ENCODE measurements at places on chromosomes 1 and 21. TPM values are rescaled to one million over a fixed set of nuclear protein-coding genes. Genes with fewer than 3 reads are reported as not detected.

SERPINC1 gene
- 0.27 TPM for total RNA-seq

- H3K4me3 ChIP-seq = no peak overlapping the region
- H3K27me3 ChIP-seq = peaks cover 39% of the 10 kb centered on the region
- no peaks in the 10 kb centered on the region for H3K36me3 ChIP-seq
Observed at GRCh38 chr1:7007902-7008301, 222.6 kb downstream of the CAMTA1 start.

DNA sequence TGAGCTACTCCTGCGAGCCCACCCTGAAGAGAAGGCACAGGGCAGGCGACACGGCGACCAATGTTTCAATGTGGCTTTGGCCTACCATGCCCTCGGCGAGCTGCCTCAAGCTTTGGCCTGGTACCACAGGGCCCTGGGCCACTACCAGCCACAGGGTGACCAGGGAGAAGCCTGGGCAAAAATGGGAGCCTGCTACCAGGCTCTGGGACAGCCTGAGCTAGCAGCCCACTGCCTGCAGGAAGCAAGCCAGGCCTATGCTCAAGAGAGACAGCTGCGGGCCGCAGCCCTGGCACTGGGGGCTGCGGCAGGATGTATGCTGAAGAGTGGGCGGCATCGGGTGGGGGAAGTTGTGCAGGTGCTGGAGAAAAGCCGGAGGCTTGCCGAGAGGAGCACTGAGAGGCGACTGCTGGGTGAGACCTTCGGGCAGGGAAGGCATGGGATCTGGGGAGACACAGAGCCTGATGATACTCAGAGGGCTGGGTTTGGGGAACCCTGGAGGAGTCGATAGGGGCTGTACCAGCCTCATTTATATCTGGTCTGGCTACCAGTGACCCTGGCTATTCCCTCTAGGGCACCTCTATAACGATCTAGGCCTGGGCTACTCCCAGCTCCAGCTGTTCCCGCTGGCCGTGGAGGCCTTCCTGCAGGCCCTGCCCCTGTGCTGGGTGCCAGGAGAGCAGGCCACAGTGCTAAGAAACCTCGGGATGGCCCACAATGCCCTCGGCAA, 2.3 kb downstream of the TTC24 start:
- no peaks in the 10 kb centered on the region for H3K4me1 ChIP-seq
- no peaks in the 10 kb centered on the region for H3K36me3 ChIP-seq
- no peak overlapping the region for H3K27ac ChIP-seq
- H3K4me3 ChIP-seq = no peak overlapping the region
- no peak for DNase-seq

DNA sequence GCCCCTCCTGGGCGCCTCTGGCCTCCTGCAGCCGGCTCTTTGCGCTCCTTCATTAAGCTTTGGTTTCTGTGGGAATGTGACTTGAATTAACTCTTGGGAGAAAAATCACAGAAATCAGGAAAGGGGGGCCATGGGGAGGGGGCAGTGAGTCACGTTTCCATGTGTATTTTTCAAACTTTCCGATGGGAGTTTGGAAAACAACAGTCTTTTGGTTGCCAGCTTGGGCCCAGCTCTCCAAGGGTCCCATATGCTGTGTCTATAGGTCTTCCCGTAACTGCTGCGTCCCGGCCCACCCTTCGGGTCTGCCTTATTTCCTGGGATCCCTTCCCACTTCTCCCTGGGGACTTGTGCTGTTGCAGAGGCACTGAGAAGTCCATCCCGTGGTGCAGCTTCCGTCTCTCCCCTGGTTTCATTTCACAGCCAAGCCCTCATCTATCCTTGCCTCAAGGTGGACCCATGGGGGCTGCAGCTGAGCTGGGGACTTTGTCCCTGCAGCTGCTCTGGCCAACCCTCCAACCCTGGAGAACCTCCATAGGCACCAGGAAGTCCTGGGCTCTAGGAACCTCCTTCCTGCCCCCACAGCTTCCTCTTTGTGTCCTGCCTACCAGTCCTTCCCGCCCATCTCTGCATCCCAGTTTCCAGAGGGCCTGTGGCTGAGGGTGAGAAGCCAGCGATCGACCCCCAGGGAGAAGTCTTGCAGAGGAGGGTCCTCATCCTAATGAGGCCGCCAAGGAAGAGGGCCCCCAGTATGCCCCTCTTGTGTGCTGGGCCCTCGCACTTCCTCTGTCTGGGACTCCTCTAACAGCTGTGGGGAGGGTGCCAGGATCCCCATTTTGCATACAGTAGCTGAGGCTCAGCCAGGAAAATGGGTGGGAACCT, 11.6 kb upstream of the LMNA start:
- H3K27ac ChIP-seq = peak overlapping the region; percentile 99
- H3K4me3 ChIP-seq = peak overlapping the region; percentile 82
- peak; percentile 41 for DNase-seq

- no peak for DNase-seq
- H3K4me1 ChIP-seq = peaks cover 21% of the 10 kb centered on the region
- peak overlapping the region; percentile 74 for H3K27ac ChIP-seq
- no peaks in the 10 kb centered on the region for H3K36me3 ChIP-seq
- peaks cover 17% of the 10 kb centered on the region for H3K27me3 ChIP-seq
Observed at GRCh38 chr1:6960860-6961259, 175.6 kb downstream of the CAMTA1 start.

- H3K36me3 ChIP-seq = no peaks in the 10 kb centered on the region
- H3K4me3 ChIP-seq = no peak overlapping the region
- no peak for DNase-seq
Observed at GRCh38 chr1:231666937-231667608, 40.5 kb downstream of the DISC1 start.
